ENCODE measurements at places on chromosomes 5 and 9. TPM values are rescaled to one million over a fixed set of nuclear protein-coding genes. Genes with fewer than 3 reads are reported as not detected.
A peak's percentile ranks its signal among the peaks of the same experiment; 100 is the strongest.

DNA sequence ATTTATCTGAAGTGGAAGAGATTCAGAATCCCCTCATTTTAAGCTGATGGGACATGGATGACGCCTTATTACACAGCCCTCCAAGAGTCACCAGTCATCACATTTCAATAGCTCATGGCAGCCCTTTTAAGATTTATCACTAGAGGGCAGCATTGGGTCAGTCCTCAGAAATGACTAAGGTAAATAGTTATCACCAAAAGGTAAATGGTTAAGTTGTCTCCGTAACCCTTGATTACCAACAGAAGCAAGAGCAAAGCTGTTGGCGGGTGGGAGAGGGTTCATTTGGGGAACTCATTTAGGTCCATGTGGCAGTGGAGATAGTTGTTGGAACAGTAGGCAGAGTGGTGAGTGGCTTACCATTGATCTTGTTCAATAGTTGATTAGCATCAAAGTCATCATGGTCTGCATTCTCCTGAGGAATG, 12.0 kb upstream of the C9 start:
- DNase-seq, result no peak

DNA sequence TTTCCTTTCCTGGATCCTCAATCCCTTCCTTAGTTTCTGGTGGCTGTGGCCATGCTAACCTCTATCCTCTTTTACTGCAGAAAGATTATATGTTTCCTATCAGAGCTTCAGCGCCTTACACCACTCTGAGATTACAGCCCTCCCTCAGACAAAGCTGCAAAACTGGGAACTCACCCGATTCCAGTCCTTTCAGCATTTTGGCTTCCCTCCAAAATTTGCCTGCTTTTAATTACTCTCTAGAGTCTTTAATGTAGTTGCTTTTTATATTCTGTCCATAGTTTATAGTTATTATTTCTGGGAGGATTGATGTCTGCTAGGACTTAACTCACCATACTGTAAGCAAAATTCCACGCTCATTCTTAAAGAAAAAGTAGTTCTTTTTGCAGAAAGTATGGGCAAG, 110.2 kb downstream of the NSG2 start:
- DNase-seq, result no peak

The NEK6 gene
- 12.7 TPM for total RNA-seq

- DNase-seq, result no peak
Measured at GRCh38 chr5:143481697-143482531, 78.4 kb upstream of the NR3C1 start.

GRCh38 chr5:143896966-143897365, 85.0 kb downstream of the HMHB1 start:
- DNase-seq, result no peak

The FBXL7 gene
- not detected for total RNA-seq

- no peak for DNase-seq
Measured at GRCh38 chr5:131171276-131171810, 599 bp downstream of the LYRM7 start.

DNA sequence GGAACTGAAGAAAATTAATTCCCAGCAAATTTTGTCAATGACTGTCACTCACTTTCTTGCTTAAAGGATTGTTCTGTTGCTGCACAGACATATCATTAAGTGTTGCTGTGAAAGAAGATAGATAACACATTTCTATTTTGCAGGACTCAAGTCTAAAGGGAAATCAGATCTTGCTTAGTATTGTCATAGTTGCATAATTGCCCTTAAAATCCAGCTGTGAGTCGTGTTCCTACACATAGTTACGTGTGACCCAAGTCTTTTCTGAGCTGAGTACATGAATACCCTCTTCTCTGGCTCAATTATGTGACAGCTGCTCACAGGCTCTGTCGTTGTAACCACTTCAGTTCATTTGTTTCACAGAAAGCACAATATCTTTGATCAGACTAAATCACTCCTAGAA, 390.8 kb downstream of the DTWD2 start:
- DNase-seq, result no peak

DNA sequence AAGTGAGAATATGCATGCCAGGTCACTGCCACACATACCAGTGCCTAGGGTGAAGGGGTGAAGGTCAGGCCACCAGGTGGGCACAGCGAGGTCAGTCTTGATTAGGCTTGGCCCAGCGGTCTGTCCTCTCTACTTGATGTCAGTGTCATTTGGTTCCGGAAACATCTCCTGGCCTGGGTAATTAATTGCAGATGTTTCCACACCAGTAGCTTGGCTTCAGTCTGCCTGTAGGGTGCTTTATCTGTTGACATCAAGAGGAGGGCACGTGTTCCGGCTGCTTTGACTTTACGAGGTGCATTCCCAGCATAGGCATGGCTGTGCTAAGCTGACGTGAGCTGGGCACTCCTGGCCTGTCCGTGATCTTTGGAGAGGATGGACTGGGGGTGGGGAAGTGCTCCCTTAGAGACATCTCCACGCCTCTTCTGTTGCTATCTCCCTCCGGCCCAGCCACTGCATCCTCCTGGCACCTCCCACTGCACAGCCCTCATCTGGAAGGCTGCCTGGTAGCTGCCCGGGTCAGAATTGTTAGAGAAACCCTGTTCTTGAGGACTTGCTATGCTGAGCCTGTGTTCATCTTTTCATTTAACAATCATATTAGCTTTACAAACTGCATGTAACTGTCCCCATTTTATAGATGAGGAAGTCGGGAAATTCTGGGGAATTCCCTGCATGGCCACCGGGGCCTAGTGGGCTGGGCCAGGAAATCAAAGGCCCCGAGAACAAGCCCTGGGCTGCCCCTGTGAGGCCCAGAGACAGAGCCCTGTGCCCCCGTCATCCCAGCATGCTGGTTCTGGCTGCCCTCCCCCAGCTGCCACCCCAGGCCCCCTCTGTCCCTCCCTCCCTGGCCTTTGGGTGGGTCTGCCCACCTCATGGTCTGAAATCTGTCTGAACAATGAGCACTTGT, 29.1 kb downstream of the JADE2 start:
- peak; percentile 54 for DNase-seq

DNA sequence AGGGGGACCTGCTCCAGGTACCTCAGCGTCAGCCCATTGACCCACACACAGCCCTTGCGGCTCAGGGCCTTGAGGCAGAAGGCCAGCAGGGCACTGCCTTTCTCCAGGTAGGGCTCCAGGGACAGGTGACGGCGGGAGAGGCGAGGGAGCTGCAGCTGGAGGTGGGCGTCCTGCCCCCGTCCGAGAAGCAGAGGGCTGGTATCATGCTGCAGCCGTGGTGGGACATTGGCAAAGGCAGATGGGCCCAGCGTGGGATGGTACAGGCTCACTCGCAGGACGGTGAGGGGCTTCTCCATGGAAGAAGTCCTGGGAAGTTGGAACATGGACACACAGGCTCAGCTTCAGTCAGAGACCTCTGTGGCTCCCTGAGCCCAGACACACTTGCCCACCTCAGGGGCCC, 2.5 kb upstream of the DCANP1 start:
- no peak for DNase-seq

The PRSS3 gene
- not detected for total RNA-seq

DNA sequence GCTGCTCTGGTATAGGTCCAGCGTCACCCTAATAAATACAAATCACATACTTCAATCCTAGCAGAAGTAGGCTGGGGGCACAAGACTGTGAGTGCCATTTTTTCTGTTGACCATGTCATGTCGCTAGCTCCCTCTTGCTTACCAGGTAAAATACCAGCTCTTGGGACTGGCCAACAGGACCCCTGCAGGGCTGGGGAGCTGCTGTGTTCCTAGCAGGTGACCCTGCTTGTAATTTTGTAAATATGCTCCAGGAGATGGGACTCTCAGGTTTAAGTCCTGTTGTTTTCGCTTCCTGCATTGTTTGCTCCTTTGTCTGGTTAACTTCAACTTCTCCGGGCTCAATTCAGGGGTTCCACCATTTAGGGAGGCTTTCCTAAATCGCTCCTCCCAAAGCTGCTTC, 286.6 kb upstream of the DAP start:
- no peak for DNase-seq

DNA sequence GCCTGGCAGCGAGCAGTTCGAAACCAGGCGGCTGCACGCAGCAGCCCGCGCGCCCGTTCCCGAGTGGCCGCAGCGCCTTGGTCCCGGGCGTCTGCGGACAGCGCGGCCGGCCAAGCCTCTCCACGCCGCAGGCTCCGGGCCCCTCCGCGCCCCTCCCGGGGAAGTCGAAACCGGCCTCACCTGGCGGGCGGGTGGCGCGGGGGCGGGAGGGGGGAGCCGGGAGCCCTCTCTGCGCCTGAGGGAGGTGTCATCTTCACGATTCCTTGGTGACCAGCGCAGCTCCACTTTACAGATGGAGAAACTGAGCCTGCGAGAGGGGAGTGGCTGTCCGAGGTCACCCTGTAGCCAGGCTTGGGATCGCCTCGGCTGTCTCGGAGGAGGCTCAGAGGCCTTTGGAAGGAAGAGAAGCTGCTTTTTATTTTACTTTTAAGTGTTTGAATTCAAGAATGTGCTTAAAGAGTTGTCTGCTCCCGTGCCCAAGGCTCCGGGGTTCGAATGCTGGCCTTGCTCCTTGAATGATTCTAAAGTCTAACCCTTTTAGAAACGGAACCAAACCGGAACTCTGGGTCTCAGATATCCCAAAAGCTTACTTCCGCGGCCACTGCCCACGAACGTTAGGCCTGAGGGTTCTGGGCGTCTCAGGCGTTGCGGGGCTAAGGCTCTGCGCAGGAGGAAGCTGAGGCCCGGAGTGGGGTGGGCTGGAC, 662 bp downstream of the SUSD3 start:
- DNase-seq, result no peak

GRCh38 chr5:37251665-37252064, 2.5 kb upstream of the CPLANE1 start:
- DNase-seq, result no peak

DNA sequence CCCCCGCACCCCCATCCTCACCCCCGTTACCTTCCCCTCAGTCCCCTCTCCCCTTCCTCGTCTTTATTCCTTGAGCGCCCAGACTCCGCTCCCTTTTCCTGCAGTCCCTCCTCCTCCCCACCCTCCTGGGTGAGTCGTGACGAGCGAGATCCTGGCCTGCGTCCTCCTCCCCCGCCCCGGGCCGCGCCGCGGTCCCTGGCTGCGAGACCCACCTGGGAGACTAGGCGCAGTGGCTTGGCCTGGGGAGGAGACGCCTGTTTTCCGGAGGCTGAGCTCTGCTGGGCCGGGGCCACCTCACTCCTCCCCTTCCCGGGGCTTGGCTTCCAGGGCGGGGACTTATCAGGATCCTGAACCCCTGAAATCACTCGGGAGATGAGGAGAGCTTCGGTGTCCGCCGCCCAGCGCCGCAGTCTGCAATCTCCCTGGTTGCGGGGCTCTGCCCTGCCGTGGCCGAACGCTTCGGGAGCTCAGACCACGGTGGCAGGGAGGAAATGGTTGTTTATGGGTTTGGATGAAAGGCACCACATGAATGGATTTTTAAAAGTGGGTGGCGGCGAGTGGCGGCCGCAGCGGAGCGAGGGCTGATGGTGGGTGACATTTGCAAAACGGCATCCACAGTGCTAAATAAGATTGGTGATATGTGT, 984 bp downstream of the STXBP1 start:
- DNase-seq, result peak; percentile 30

The PDE4D gene
- 207 TPM for total RNA-seq

The FOXD4L3 gene
- total RNA-seq, result not detected

The SLC2A6 gene
- 3.4 TPM for total RNA-seq

The CDKN2B gene
- 1.7 TPM for total RNA-seq

GRCh38 chr5:74325866-74326265, 314.7 kb downstream of the ENC1 start:
- DNase-seq, result no peak

The CHSY3 gene
- total RNA-seq, result not detected

GRCh38 chr9:71349218-71349617, 227.8 kb upstream of the TRPM3 start:
- DNase-seq, result no peak

- DNase-seq, result no peak
Measured at GRCh38 chr9:12640016-12640587, 53.1 kb upstream of the TYRP1 start.

DNA sequence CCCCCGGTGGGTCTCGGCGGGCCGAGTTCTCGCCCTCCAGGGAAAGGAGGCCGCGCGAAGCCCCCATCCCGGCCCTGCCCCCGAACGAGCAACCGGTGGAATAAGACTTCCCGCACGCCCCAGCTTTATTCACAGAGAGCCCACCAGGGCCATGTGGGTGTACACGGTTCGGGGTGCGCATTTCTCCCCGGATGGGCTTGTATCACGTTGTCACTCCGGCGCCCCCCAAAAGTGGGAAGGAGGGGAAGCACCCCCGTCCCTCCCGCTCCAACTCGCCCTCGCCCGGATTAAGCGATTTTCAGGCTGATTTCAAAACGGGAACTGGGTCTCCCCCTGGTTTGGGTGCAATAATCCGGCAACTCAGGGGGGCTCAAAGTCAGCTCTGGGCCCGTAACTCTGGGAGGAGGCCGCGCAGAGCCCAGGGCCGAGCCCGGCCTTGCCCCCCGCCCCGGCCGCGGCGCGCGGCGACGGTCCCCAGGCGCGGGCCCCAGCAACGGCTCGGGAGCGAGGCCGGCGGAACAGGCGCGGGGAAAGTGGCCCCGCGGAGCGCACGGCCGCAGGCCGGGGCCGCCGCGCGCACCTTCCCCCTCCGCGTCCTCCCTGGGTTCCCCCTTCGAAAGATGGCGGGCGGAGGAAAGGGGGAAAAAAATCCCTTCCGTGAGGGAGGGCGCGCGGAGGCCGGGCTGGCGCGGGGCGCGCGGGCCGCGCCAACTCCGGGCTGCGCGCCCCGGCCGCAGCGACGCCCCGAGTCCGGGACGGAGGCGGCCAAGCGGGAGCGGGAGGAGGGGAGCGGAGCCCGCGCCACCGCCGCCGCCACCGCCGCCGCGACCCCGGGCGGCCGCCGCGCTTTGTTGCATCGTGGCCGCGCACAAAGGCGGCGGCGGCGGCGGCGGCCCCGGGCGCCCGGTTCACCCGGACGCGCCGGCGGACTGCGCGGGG, 644 bp downstream of the BRD3 start:
- peak; percentile 54 for DNase-seq

GRCh38 chr5:130189961-130190360, 285.7 kb downstream of the CHSY3 start:
- no peak for DNase-seq

DNA sequence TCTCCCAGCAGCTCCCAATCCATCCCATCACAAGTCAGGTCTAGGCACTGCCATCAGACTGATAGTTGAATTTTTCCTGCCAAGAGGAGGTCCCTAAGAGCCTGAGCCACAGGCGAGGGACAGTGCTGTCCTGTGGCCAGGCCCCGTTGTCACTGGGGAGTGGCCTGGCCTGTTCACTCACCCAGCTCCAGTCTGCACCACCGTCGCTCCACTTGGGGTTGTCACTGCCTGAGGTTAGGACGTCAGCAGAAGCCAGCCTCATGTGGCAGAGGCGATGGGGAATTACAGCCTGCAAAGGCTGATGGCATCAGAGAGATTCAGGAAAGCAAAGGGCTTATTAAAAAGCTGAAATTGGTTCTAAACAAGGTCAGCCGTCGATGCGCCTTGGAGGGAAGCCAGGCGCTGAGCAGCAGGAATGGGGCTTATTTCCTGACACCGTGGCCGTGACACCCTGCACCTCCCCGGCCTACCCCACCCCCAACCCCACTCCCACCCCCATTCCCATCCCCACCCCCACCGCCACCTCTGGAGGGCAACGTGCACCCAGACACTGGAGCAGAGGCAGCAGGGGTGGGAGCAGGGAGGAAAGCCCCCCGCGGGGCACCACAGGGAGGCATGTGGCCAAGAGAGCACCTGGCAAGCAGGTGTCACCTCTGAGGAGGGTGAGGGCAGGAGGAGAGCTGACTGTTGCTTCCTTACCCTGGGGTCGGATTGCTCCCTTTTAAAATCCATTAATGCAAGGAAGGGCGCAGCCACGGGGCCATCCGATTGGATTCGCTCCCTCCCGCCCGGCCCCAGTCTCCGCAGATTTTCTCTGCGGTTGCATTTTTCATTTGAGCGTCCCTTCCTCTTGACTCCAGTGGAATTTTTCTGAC, 3.1 kb upstream of the DBH start:
- no peak for DNase-seq
